CD4-positive, alpha-beta T cell treated with Interleukin-12 subunit alpha and Interleukin-12 subunit beta, for 1 hour (primary cell): ENCODE measurements at places on chromosomes 16 and 17.

DNA sequence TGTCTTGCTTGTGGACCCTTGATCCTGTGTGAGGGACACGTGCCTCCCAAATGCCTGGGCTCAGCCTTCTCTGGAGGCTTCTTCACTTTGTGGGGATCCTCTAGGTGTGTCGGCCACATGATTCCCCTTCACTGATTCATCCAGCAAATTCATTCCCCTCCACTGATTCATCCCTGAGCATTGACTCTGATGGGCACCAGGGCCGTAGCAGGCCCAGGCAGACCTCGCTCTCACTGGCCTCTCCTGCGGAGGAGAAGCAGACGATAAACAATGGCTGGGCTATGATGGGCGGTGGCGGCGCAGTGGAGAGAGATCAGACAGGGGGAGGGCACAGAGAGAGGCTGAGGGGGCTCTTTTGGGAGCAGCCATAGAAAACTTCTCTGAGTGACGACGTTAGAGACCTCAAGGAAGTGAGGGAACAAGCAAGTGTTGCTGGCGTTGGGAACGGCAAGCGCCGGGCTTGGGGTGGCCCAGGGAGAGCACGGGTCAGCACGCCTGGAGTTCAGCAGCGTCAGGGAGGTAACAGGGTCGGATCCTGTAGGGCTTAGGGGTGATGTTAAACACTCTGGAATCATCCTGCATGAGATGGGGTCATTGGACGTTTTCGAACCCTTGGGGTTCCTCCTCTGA, 17.5 kb upstream of the RPTOR start:
- no peak for DNase-seq

DNA sequence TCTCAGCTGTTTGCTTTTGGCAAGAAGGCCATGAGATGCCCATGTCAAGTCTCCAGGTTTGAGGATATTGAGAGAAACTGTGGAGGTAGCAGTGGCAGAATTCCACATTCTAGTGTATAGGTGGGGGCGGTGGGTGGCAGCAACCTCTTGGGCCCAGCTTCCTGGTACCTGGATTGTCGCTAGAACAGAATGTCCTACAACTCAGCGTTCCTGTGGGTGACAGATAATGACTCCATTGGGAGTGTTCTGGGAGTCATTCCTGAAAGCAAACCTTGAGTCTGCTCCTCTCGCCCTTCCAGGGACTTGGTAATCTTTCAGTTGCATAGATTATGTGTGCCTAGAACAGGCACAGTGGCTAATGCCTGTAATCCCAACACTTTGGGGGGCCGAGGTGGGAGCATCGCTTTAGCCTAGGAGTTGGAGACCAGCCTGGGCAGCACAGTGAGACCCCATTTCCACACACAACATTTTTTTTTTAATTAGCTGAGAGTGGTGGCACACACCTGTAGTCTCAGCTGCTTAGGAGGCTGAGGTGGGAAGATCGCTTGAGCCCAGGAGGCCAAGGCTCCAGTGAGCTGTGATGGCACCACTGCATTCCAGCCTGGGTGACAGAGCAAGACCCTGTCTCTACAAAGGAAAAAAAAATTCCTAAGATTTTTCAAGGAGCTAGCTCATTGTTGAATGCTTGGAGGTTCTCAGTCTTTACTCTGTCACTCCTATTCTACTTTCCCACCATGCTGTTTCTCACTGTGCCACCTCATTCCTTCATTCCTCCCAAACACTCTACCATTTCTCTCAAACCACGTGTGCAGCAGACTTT, 37.9 kb upstream of the METTL16 start:
- no peak for DNase-seq

DNA sequence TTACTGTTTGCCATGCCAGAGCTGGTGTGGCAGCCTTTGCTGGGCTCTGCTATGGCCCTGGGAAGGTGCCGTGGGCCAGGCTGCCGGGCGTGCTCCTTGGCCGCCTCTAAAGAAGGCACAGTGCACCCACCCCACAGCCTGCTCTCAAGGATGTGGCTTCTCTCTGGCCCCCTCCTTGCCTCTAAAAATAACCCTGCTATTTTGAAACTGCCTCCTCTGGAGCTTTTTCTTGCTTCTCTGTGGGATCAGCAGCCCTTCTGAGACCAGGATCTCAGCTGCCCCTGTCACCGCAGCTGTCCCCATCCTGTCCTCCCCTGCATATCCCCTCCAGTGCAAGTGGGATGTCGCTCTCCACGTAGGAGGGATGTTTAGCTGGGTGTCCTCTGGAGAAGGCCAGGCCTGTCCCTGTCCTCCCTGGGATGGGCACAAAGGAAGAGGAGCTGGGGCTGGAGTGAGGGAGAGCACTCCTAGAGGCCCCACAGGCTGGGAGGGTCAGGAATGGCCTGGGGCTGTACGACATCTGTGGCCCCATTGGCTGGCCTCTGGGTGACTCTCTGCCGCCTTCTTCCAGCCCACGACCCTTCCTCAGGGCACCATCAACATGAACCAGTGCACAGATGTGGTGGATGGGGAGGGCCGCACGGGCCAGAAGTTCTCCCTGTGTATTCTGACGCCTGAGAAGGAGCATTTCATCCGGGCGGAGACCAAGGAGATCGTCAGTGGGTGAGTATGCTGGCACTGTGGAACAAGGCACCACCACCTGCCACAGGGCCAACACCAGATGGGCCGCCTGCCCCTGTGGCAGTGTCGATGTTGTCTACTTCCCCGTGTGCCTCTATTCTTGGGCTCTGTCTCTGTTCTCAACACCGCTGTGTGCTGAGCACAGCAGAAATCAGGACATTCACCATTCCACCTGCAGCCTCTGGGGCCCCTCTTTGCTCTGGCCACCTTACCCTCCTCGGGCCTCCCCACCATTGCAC, 79.7 kb downstream of the PLD6 start:
- no peak for DNase-seq

DNA sequence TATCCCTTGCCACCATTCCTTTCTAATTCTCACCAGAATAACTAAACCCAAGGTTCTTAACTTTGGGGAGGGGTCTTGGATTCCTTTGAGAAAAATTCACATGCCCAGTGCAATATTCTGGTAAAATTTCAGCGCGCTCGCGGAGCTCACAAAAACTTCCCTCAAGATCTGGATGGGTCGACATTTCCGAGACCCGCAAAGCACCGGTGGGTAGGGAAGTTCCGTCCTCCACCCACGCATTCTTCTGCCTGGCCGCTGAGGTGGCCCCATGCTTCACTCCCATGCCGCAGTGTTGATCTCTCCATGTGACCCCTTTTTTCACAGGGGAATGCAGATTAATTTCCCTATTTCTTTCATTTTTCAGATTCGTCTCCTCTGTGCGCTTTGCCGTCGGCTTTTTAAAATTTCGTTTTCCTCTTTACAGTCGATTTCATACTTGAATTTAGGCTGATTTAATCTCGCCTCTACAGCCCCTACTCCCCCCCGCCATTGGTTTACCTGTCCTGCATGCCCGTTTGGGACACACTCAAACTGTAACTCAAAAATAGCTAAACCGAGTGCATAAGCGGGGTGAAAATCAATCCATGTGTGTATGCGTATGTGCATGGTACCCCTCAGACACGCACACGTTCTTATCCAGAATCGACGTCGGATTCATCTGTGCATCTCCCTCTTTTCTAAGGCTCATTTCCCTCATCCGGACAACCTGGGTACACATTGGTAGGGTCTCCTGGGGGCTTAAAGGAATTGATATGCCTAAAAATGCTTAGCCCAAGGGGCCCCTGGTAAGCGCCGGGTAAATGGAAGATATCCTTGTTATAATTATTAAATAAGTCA, 1.4 kb upstream of the SP6 start:
- no peak for DNase-seq

- DNase-seq = no peak
Observed at GRCh38 chr16:11309895-11310633, 28.9 kb upstream of the PRM1 start.

GRCh38 chr16:18018376-18018775, 318.2 kb downstream of the NPIPA8 start:
- no peak for DNase-seq

DNA sequence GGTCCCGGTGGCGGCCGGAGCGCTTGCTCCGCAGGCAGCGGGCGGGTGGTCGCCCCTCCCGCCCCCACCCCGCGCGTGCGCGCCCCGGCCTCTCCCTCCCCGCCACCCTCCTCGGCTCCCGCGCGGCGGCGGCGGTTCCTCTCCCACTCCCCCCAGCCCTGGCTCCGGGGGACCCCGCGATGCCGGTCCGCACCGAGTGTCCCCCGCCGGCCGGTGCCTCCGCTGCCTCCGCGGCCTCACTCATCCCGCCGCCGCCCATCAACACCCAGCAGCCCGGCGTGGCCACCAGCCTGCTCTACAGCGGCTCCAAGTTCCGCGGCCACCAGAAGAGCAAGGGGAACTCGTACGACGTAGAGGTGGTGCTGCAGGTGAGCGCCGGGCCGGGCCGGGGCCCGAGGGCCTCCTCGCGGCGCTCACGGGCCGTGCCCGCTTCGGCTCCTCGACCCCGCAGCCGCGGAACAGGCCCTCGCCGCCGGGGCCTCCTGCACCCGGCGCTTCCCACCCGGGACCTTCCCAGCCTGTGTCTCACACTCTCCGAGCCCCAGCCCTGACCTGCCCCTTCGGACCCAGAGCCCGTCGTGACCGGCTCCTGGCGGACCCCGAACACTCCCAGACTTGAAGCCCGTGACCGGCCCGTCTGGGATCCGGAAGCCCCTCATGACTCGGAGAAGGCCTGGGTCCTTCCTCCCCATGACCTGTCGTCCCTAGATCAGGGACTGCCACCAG, 490 bp downstream of the GID4 start:
- no peak for DNase-seq

GRCh38 chr17:15038656-15039055, 226.5 kb downstream of the PMP22 start:
- no peak for DNase-seq

GRCh38 chr16:46743232-46743719, 4.9 kb downstream of the MYLK3 start:
- DNase-seq = no peak

DNA sequence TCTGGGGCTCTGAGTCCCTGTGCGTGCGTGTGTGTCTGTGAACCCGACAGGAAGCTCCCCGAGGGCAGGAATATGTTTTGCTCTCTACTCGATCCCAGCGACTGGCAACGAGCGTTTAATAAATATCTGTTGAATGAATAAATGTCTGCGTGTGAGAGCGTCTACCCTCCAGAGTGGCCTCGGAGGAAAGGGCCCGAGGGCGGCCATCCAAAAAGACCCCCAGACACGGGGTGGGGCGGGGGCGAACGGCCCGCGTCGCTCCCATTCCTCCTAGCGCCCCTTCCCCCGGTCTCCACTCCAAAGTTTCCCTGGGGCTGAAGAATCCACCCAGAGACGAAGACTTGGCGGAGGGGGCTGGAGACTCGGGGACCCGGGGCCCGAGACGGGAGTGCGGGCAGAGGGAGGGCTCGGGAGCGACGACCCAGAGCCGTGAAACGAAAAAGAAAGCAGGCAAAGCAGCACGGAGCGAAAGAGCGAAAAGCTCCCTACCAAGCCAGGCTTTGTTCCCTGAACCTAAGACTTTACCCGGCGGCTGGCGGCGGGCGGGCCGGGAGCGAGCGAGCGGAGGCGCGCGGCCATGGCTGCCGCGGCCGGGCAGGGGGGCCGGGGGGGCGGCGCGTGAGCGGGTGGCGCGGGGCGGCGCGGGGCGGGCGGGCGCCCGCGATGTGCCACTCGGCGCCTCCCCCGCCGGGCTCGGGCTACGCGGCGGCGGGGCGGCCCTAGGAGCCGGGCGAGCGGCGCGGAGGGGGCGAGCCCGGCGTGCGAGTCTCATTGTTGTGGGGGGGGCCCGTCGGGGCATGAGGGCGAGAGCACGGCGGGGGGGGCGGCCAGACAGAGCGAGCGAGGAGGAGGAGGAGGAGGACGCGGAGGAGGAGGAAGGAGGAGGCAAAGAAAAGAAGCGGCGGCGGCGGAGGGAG, at the start of gene MLLT6:
Gene MLLT6 (plus strand): TSS at position 668 of the 917 bp plus-strand sequence. CDS start 360 bp downstream, outside the sequence.
- DNase-seq = peak; percentile 86

DNA sequence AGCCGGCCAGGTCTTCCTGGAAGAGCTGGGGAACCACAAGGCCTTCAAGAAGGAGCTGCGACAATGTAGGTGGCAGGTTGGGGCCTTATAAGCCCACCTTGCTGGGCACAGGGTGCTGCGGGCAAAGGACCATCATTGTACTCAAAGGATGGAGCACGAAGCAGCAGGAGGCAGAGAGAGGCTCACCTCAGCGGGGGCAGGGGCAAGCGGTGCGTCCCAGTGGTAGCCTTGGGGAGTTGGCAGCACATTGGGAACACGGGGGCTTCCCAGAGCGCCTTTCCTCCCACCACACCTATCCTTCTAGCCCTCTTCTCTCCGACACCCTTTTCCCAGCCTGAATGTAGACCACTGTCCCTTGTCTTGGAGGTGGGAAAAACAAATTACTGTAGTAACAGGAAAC, 2.1 kb downstream of the CNP start:
- DNase-seq = no peak

DNA sequence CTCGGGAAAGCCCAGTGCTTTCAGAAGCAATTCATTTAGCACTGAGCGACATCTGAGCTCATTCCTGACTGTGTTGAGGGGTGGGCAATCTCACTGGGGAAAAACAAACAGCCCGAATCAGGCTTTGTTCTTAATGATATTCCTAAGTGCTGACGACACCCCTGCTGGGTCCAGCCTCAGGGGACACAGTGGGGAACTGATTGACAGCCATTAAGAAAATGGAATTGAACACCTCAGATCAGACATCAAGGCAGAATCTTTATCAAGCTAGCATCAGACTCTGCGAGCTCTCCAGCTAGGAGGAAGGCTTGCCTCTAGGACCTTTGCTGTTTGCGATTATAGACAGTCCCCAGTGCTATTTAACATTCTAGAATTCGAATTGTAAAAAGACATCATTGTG, 22.5 kb upstream of the LYRM9 start:
- no peak for DNase-seq

DNA sequence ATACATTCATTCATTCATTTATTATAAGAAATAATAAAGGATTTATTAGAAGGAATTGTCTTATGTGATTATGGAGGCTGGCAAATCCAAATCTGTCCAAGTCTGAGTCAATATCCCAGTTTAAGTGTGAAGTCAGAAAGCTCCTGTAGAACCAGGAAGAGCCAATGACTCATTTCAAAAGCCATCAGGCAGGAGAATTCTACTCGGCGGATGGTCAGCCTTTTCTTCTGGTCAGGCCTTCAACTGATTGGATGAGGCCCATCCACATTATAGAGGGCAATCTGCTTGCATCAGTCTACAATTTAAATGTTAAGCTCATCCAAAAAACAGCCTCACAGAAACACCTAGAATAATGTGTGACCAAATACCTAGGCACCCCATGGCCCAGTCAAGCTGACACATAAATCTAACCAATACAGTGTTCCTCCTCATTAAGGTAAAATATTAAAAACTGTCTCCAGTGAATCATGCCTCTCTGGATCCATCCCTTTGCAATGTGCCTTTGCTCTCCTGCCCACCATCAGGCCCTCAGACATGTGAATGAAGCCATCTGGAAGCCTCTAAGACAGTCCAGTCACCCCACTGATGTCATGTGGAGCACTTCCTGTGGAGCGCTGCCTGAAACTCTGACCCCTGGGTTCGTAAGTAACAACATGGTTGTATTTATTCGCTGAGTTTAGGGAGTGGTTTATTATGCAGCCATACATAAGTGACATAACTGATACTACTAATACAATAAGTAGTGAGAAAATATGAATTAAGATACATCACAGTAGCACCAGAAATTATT, 69.2 kb upstream of the WSB1 start:
- DNase-seq = no peak

- DNase-seq = no peak
Observed at GRCh38 chr17:2946144-2946543, 117.3 kb downstream of the OR1D5 start.
